Heart left ventricle (tissue), 16 donors: ENCODE measurements at places on chromosomes 3 and 15. TPM values are rescaled to one million over a fixed set of nuclear protein-coding genes. Genes with fewer than 3 reads are reported as not detected.

Gene LRRK1
- total RNA-seq, result 2.9 TPM

Gene SPATA12
- total RNA-seq, result not detected

Gene CMTM7
- total RNA-seq, result 2.4 TPM

Gene PFKFB4
- 9.1 TPM for total RNA-seq

Gene PIF1
- total RNA-seq, result 0.24 TPM

Gene CYP1A1
- not detected for total RNA-seq

Gene TMEM108
- total RNA-seq, result 0.44 TPM

Gene GABRB3
- total RNA-seq, result 2.9 TPM

Gene CRABP1
- total RNA-seq, result not detected

Gene CHRNB4
- total RNA-seq, result not detected

Gene SRP14
- 189 TPM for total RNA-seq

GRCh38 chr3:51943451-51944391, 1.6 kb downstream of the PARP3 start:
- DNase-seq, result no peak

- DNase-seq, result no peak
Observed at GRCh38 chr3:4845882-4846281, 133.4 kb upstream of the BHLHE40 start.

DNA sequence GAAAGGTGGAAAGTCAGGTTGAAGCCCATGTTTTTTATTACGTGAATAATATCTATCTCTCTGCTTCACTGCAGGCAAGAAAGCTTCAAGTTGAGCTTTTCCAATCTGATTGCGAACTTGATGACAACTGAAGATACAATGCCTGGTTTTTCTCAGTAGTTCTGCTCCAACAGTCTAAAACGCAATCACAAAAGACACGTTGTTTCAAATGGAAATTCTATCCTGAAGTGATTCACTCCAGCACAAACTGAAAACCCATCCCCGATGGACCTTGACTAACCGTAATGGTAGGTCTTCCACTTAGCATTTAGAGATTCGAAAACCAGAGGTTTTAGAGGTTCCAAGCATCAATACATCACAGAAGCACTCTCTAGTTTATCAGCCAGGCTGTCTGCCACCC, 10.6 kb downstream of the B4GALT4 start:
- DNase-seq, result no peak

DNA sequence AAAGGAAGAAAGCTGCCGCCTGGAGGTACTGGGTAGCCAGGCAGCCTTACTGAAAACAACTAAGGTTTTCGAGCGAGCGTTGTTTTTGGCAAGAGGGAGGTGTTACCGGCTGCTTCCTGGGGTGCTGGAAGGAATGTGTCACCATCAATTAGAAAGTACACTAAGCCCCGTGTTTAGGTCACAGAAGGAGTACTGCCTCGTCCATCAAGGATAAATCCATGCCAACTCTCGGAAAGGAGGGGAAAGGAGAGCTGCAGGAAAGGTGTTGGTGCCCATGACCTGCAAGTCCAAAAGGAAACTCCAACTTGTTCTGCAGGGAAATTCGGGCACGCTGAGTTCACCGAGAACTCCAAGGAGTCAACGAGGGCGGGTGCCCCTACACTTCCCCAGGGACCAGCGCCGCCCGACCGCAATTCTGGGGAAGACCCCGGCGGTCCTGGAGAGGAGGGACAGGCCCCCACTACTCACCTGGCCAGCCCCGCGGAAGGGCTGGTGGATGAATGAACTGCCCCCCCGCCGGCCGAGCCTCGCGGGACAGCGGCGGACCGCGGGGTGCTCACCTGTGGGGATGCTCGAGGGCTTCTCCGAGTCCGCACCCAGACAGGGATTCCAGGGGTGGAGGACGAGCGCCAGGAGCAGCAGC, 542 bp downstream of the PLOD2 start:
- DNase-seq, result peak; percentile 80

DNA sequence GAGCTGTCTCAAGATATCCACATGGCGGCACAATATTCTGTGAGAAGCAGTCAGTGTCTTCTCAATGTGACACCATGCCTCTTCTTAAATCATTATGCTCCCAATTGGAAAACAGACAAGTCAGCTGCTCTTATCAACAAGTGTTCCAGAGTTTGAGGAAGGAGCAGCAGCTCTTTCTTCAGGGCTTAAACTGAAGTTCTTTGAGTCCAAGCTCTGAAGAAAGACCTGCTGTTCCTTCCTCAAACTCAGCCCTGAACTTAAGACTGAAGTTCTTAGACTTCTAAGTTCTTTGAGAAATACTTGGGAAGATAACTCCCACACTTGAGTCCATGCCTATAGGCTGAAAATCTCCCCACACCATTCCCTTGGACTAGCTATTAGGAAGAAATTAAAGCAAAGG, 43.4 kb downstream of the NPTN start:
- DNase-seq, result no peak

DNA sequence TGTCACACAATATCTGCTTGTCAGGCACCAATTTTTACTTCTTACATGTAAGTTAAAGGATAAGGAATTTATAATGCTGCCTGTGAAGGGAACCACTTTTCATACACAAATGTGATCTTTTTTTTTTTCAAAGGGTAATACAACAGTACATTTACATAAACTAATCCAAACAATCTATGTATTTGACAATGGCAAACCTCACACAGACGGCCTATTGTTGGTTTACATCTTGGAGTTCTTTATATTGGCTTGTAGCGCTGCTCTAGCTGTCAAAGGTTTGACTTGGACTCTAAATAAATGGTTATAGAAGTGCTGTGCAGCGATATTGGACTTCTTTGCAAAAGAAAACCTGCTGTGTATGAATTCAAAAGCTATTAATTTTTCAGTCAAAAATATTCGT, 598.0 kb downstream of the FOXP1 start:
- no peak for DNase-seq

DNA sequence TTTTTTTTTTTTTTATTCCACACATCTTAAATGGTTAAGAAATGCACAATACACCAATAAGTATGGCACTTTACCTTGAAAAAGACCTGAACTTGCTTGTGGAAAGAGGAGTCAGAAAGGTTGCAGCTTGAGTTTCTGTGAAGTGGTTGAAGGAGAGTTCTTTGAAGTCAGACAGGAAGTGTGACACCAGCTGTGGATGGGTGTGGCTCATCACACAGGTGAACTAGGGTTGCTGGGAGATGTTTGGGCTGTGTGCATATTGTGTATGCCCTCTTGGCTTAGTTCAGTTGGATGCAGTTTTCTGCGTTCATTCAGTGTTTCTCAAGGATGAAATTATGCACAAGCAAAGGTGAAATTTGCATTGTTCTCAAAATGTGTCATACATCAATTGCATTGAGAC, 6.3 kb downstream of the AEN start:
- DNase-seq, result no peak

DNA sequence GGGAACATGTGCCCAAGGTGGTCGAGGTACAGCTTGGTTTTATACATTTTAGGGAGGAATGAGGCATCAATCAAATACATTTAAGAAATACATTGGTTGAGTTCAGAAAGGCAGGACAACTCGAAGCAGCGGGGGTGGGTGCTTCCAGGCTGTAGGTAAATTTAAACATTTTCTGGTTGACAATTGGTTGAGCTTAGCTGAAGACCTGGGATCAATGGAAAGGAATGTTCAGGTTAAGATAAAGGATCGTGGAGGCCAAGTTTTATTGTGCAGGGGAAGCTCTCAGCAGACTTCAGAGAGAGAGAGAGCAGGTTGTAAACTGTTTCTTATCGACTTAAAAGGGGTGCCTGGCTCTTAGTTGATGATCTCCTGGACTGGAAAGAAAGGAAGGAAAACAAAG, 11.3 kb downstream of the CPN2 start:
- no peak for DNase-seq

DNA sequence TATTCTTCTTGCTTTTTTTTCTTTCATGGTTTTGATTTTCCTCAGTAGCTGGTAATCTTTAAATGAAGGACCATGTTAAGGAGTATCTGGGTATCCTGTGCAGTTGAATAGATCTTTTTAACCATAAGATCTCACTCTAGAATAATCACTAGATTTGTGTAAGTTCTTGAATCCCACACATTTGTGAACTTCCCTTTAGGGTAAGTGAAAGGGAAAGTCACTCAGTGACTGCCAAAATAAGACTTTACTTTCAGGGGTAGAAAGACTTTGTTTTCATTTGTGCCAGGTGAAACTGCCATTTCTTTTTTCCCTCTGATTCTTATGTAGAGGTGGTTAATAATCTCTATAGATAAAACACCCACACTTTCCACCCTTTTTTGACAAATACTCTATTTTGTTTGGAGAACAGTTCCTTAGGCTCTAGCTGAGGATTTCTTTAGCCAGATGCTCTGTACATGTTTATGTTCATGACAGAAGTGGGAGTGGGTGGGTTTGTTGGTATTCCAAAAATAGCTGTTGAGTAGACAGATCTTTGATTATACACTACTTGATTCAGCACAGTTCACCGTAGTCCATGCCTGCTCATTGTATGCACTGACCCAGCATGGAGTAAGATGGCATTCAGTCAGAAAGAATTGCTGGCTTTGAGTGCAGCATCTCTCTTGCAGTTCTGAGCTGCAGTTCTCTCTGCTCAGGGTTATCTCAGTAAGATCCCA, 28.5 kb downstream of the LRRC49 start:
- DNase-seq, result no peak

DNA sequence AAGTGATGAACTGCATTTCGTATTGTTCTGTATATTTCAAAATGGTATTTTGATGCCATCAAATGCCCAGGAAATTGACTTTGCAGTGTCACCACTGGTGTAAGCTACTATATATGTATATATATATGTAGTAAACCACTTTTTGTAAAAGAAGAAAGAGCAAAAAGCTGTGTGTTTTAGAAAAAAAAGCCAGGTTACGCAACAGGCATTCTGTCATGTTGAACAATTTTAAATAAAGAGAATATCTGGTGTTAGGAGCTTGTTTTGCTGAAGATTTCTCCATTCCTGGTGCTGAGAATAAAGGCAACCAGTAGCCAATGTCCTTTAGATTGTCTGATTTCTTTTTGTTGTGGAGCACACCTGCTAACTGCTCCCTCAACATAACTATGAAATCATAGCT, 3.7 kb upstream of the ABHD10 start:
- DNase-seq, result no peak

- DNase-seq, result no peak
Observed at GRCh38 chr3:18099611-18100010, 325.5 kb downstream of the SATB1 start.

GRCh38 chr3:36548712-36549111, 168.4 kb downstream of the STAC start:
- no peak for DNase-seq

GRCh38 chr3:14124615-14125192, at the start of the genes CHCHD4 and TMEM43:
Gene CHCHD4 (minus strand): TSS chr3:14124870. CDS start chr3:14124676, 194 bp downstream.
Gene TMEM43 (plus strand): TSS chr3:14125052. CDS start chr3:14125194, 142 bp downstream.
- DNase-seq, result peak; percentile 100

- DNase-seq, result no peak
Observed at GRCh38 chr3:58039601-58040000, 31.4 kb downstream of the FLNB start.

DNA sequence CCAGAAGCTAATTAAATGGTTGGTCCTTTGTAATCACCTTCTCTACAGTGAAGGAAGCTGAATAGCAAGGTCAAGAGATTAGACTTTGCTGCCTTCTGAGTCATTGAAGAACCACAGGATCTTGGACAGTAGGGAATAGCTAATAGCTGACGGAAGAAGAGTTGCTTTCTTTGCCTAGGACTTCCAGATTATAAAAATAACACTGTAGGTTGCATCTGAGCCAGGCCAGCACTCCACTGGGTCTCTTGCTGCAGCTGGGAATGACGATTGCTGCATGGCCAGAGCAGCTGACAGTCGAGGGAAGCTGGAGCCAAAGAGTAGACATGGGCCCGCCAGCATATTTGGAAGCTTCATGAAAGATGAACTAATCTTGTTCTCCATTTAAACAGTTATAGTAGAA, 81.5 kb upstream of the KCNMB2 start:
- peak; percentile 70 for DNase-seq

DNA sequence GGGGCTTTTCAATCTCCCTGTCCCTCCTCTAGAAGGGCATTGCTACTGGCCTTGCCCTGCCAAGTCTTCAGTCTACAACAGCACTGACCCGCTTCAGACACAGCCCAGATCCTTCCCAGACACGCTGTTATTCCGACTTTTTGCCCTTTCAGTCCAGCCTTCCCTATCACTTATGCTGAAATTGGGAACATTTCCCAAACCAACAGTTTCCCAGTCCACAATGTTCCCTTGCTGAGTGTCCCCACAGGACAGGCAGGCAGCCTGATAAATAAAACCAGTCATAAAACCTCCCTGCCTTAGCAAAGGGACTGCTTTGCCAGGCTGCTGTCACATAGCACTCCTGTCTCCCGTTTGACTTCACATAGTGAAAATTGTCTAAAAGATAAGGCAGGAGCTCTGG, 43.5 kb downstream of the GOLGA6L2 start:
- peak; percentile 67 for DNase-seq

DNA sequence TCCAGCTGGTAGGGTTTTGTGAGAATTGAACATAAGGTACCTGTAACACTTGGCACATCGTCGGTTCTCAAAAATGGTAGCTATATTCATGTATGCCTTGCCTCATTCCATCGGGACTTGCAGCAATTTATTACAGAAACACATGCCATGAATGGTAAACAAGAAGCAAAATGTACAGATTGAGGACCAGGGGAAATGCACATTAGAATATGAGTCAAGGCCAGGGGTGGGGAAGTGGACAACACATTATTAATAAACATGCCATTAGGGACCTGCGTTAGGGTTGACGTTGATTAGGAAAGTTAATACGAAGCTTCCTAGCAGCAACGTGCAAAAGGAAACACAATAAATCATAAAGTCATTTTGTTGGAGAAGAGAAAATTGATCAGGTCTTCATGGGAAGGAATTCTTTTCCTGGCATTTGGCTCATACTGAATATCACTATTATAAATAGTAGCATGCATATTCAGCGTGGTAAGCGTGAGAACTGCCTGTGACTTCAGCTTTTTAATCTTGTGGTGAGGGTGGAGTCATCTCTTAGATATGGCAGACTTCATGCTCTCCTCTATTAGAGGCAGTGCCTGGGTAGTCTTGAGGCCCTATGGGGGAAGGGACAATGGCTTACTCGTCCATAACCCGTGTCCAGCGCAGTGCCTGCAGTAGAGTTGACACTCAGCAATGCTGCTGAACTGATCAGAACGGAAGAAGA, 184.9 kb downstream of the SV2B start:
- no peak for DNase-seq

DNA sequence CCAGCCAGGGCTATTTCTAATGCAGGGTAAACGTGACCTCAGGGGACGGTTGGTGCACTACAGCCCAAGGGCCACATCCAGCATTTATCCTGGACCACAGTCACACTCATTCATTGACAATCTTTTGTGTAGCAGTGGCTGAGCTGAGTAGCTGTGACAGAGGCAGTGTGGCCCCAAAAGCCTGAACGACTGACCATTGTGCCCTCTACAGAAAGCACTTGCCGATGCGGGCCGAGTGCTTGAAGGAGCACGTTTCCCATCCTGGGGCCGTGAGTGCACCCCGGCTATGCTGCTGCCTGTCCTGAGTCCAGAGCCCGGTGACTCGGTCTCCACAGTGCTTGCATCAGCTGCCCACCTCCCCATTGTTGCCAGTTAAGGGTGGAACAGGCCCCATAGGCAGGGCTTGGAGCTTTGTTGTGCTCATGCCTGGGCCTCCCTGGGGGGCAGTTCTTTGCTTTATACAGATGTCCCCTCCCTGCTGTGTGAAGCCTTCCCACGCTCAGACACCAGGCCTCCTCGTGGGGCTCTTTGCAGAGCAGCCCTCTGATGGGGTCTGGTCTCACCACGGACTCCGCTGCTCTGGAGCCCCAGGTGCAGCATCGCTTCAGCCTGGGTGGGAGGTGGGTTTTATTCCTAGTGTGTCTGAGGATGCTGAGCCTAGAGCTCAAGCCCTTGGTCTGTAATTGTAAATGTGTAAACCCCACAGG, 13.0 kb upstream of the SNRPA1 start:
- DNase-seq, result peak; percentile 3

GRCh38 chr3:139617672-139618268, 60.0 kb downstream of the NMNAT3 start:
- DNase-seq, result no peak

- no peak for DNase-seq
Observed at GRCh38 chr15:89998923-89999675, 2.0 kb upstream of the ZNF710 start.
